ENCODE measurements at places on chromosomes 1 and 21.

- DNase-seq: no peak
These were observed 509.6 kb upstream of the CAMK1G start for GRCh38 chr1:209073879-209074278.

GRCh38 chr1:239763850-239764249 is 327.8 kb upstream of the FMN2 start:
- DNase-seq: no peak

GRCh38 chr1:173015629-173016028 is 35.1 kb downstream of the TNFSF18 start:
- DNase-seq: no peak

DNA sequence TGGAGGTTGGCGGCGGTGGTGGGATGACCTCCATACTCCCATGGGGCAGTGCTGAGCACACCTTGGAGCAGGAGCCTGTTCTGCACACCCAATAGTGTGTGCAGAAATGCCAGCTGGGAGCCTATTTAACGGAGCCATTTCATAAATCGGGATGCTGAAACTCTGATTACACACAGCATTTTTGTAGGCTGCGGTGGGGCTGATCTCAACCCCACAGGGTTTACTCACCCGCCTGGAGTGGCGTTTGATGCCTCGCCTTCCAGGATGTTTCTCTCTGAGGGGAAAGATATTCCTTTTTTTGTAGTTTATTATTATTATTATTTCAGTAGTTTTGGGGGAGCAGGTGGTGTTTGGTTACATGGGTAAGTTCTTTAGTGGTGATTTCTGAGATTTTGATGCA is 82.6 kb upstream of the WDR26 start:
- no peak for DNase-seq

DNA sequence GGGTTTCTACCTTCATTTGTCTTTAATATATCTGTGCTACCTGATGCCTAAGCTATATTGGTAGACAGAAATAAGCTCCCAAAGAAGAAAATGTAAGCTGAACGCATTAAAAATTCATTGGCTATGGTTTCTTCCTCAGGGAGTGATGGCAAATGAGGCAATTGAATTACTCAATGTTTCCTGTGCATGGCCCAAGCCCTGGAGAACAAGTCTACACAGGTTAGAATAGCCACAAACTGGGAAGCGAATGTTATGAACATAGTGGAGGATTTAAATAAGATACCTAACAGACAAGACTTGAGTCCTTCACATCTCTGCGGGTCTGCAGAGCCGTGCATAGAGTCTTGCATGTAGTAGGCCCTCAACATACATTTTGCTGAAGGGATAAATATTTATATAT is 350.3 kb downstream of the RWDD3 start:
- DNase-seq: no peak

DNA sequence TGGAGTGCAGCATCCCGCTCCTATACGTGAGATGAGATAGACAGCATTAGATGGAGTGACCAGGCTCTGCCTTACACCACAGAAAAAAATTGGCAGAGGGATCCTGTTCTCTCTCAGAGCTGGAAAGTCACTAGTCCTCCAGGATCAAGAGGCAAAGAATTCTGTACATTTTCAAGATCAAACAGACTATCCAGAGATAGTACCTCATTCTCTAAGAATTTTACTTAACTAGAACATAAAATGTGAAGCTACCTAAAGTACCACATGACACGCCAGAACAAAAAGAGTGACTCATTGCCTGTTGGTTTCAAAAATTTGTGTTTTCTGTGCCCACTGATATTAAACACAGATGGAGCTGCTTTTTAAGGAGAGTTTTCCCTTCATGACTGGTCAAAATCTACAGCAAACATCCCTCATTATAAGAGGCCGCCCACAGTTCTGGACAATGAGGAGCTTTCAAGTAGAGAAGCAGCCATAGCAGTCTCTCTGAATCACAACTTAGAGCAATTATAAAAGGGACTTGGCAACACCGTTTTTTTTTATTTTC is 32.3 kb downstream of the CD160 start:
- DNase-seq: no peak

- no peak for DNase-seq
These were observed 14.1 kb downstream of the CEP104 start for GRCh38 chr1:3842912-3843311.

GRCh38 chr1:185478877-185479276 is 161.8 kb upstream of the IVNS1ABP start:
- DNase-seq: no peak

- no peak for DNase-seq
These were observed 1.1 kb downstream of the DFFB start for GRCh38 chr1:3858231-3858981.

DNA sequence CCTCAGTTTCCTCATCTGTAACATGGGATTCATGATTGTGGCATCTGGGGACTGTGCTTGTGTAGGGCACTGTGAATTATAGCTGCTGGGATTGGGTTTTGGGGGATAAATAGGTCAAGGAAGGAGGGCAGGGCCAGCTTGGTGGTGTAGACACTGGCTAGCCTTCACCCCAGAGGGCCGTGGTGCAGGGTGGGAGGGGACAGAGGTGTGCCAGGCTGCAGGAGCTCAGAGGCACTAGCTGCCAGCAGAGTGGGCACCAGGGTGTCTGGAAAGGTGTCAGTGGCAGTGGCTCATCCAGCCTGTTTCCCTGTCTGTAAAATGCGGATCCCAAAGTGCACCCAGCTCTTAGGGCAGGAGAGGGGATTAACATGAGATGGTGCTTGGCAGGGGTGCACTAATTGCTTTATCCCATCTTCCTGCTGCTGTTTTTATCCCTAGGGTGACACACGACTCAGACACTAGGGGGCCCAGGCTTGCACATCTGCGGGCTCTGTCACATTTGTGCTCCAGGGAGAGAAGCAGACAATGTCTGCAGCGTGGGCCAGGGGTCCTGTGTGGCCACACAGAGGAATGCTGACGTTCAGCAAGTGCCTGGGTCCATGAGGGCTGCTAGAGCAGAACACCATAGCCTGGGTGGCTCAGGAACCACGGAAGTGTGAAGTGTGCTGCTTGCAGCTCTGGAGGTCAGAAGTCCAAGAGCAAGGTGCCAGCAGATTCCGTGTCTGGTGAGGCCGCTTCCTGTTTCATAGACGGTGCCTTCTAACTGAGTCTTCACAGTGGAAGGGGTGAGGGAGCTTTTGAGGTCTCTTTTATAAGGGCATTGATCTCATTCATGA is 19.3 kb downstream of the OBSCN start:
- no peak for DNase-seq

GRCh38 chr1:165545974-165546373 is 2.2 kb downstream of the LRRC52 start:
- no peak for DNase-seq

GRCh38 chr1:46425726-46426125 is 31.6 kb downstream of the FAAH start:
- DNase-seq: no peak

- no peak for DNase-seq
These were observed 3.0 kb upstream of the SPATC1L start for GRCh38 chr21:46187261-46187660.

DNA sequence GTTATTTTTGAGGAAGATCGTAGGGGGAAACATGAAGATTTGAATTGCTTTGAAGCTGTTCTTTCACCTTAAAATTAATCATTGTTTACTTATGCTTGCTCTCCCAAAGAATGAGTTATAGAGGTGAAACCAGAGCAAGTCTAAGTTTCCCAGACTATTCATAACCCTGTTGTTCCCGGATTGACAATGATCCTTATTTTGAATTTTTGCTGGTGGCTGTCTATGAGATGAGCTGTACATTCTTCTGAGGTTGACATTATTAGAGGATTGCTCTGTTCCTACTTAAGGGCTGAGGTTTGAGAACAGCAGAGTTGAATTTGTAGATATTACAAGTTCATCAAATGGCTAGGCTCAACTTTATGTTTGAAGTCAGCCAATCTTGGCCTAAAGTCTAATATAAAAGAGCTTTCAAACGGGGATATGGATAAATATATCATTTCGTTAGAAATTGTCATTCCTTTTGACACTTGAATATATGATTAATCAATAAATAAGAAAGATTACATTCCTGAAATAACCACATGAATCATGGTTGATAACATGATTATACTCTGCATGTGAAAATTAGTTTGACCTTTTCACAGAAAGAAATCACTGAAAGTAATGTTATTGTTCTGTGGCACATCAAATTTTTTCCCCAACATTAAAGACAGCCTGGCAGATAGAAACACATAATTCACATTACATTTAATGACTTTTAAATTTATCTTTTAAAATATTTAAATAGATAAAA is 19.1 kb upstream of the PDE4B start:
- no peak for DNase-seq

DNA sequence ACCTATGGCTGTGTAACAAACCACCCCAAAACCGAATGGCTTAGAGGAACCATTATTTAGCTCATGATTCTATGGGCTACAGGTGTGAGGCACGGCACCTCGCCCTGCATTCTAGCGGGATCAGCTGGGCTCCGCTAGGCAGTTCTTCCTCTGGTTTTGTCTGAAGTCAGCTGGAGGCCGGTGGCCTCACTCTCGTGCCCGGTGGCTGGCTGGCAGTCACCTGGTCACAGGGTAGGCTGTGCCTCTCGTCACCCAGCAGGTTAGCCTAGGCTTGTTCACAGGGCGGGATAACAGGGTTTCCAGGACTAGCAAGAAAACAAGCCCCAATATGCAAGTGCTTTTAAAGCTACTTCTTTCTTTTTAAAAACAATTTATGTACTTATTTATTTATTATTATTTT is 16.3 kb upstream of the AGPAT3 start:
- no peak for DNase-seq

Data from effector CD8-positive, alpha-beta T cell (primary cell).